GM18507 (cell line): ENCODE measurements at places on chromosomes 11 and 22.

DNA sequence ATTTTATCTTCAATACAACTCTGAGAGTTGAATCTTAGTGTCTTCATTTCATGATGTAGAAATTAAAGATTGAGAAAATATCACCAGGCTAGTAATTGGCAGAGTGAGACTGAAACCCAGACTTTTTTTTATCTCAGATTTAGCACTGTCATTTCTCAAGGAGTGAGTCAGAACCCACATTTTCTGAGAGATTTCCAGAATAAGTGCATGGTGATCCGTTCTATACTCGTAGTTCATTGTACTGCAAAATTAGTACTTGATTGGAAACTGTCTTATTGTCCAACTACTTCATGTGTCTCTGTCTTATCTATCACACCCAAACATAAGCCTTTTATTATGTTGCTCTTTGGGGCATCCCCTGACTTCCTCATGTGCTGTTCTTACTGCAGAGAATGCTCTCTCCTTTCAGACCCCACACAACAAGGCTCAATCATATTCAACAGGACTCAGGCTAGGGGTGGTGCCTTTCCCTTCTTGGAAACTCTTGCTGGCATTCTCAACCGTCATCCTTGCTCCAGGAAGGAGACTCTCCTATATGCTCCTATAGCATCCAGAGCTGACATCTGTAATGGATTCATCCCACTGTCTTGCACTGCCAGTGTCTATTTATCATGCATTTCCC is 76.7 kb upstream of the BLID start:
- no peak for DNase-seq

DNA sequence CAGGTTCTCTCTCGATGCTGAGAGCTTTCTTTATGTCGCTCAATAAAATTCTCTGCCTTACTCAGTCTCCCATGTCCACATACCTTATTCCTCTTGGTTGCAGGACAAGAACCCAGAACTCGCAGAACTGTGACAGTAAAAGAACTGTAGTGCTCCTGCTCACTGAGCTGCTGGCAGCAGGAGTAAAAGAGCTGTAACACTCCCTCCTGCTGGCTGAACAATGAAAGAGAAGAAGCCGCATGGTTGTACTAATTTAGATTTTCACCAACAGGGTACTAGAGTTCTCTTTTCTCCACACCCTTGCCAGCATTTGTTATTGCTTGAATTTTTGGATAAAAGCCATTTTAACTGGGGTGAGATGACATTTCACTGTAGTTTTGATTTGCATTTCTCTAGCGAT is 433.2 kb downstream of the GUCY1A2 start:
- DNase-seq: no peak

GRCh38 chr11:126521196-126521595 is 165.7 kb downstream of the ST3GAL4 start:
- DNase-seq: no peak

- DNase-seq: no peak
Measured at GRCh38 chr22:33747029-33747428, 173.2 kb downstream of the LARGE1 start.

DNA sequence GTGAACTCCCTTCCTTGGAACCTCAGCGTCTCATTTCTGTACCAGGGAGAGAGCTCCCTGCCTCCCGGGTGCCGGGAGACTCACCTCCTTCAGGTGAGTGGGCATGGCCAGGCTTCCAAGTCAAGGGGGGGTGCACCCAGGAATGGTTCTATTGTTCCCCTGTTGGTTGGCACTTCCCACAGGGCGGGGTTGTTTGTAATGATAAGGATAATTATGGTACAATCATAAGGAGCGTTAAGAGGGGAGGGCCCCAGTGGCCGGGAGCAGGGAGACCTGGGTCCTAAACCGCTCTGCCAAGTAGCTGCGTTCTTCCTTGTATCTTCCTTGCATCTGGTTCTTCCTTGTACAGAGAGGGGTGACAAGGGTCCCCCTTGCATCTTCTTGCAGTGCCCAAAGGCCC is 79.1 kb downstream of the LRRC32 start:
- DNase-seq: no peak

- no peak for DNase-seq
Measured at GRCh38 chr11:94196363-94196762, 67.7 kb downstream of the PANX1 start.

- DNase-seq: no peak
Measured at GRCh38 chr11:125025968-125026367, 37.1 kb upstream of the SLC37A2 start.

- no peak for DNase-seq
Measured at GRCh38 chr11:75673977-75674582, 5.2 kb upstream of the MAP6 start.

- DNase-seq: no peak
Measured at GRCh38 chr22:23237201-23237798, 57.0 kb downstream of the BCR start.

- no peak for DNase-seq
Measured at GRCh38 chr22:44057401-44057987, 33.4 kb downstream of the PARVB start.
